Calu3 (cell line): ENCODE measurements at places on chromosomes 12 and 14. TPM values are rescaled to one million over a fixed set of nuclear protein-coding genes. Genes with fewer than 3 reads are reported as not detected.

RPL36AL gene
- 159 and 161 TPM in 2 replicates for total RNA-seq

DNA sequence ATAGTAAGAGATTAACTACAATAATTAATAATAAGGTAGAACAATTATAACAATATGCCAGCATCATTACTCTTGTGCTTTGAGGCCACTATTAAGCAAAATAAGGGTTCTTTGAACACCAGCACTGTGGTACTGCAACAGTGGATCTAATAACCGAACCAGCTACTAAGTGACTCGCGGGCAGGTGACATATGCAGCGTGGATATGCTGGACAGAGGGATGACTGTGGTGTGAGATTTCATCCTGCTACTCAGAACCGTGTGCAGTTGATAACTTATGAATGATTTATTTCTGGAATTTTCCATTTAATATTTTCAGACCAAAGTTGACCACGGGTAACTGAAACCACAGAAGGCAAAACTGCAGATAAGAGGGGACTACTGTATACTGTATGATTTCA, 34.4 kb downstream of the BMAL2 start:
- H3K36me3 ChIP-seq: peaks cover 12% of the 10 kb centered on the region
- no peaks in the 10 kb centered on the region for H3K27me3 ChIP-seq
- H3K27ac ChIP-seq: no peak overlapping the region
- no peak for DNase-seq
- no peaks in the 10 kb centered on the region for H3K4me1 ChIP-seq

DNA sequence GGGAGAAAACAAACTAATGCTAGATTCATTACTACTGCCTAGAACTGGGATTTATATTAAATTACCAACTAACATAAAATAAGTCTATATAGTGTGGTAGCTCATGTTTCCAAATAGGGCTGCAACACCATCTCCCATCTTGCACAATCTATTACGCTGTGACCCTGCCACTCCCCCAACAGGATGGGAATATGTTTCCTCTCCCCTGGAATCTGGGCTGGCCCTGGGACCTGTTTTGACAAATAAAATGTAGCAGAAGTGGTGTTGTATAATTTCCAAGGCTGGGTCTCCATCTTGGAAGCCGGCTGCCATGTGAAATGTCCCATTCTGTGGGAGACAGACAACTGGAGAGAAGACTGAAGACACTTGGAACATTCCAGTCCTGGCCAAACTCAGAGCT, 45.6 kb upstream of the FERMT2 start:
- H3K4me3 ChIP-seq: no peak overlapping the region
- H3K4me1 ChIP-seq: peaks cover 8% of the 10 kb centered on the region
- no peaks in the 10 kb centered on the region for H3K36me3 ChIP-seq
- H3K27me3 ChIP-seq: peaks cover 23% of the 10 kb centered on the region
- no peak for DNase-seq

DNA sequence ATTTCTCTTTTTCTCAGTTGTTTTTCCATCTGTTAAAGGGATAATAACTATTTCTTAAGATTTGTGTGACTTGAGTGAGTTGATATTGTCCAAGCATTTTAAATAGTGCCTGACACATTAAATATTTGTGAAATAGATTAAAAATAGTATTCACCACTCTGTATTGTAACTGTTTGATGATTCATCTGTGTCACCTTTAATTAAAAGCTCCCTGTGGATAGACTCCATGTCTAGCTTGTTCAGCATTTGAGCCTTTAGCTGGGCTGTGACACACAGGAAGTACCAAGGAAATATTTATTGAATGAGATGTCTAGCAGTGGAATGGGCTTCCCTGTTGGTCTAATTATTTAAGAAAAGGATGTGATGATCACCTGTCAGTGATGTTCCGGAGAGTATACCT, 1.8 kb upstream of the GLIPR1L2 start:
- DNase-seq: peak; percentile 15
- H3K36me3 ChIP-seq: peaks cover 19% of the 10 kb centered on the region
- H3K4me3 ChIP-seq: peak overlapping the region; percentile 89
- H3K27me3 ChIP-seq: no peaks in the 10 kb centered on the region

GRCh38 chr12:2783936-2784600, 10.7 kb upstream of the FKBP4 start:
- no peaks in the 10 kb centered on the region for H3K36me3 ChIP-seq
- peak overlapping the region; percentile 60 for H3K4me3 ChIP-seq
- H3K27ac ChIP-seq: no peak overlapping the region
- peak; percentile 65 for DNase-seq
- H3K4me1 ChIP-seq: peaks cover 14% of the 10 kb centered on the region
